ENCODE measurements at places on chromosomes 5 and 9.

DNA sequence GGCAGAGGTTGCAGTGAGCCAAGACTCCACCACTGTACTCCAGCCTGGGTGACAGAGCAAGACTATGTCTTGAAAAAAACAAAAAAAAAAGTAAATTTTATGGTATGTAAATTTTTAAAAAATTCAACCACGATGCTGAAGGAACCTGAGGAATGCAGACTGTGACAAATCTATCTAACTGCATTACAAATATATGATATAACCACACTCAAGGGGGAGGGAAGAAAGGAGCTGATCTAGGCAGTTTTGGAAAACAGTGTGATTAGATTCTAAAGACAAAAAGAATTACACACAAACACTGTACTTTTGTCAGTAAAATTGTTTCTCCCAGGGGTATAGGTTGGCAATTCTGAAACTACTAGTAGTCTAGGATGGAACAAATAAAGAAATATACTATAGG, 17.0 kb downstream of the LARS1 start:
- no peak for DNase-seq

GRCh38 chr9:77935974-77936373, 95.6 kb downstream of the GNAQ start:
- DNase-seq = no peak

- no peak for DNase-seq
Observed at GRCh38 chr5:24645483-24645882, 705 bp upstream of the CDH10 start.

GRCh38 chr9:27880635-27881034, 307.4 kb upstream of the C9orf72 start:
- DNase-seq = no peak

- no peak for DNase-seq
Observed at GRCh38 chr5:110687485-110687884, 39.0 kb downstream of the TMEM232 start.

DNA sequence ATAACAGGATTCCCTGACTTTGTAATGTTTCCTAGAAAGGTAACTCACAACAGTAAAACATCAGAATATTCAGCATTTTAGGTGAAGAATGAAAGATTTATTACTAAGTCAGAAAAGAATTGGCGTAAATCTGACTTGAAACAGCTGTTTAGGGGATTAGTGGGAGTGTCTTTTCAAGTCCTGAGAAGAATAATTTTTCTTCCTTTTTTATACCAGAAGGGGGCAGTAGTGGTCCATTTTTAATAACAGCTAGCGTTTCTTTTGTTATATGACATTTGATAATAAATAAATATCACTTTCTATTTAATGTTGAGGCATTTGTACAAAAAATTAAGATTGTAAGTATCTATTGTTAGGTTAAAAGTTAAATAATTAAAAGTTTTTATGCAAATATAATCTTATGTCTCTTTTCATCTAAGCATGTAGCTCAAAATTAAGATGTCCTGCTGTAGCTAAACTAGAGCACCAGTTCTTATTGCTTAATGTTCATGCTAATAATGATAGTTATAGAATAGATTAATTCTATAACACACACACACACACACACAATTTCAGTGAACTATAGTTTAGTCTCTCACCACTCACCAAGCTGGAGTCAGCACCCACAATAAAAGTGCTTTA, 258.7 kb upstream of the ARRDC3 start:
- DNase-seq = no peak

DNA sequence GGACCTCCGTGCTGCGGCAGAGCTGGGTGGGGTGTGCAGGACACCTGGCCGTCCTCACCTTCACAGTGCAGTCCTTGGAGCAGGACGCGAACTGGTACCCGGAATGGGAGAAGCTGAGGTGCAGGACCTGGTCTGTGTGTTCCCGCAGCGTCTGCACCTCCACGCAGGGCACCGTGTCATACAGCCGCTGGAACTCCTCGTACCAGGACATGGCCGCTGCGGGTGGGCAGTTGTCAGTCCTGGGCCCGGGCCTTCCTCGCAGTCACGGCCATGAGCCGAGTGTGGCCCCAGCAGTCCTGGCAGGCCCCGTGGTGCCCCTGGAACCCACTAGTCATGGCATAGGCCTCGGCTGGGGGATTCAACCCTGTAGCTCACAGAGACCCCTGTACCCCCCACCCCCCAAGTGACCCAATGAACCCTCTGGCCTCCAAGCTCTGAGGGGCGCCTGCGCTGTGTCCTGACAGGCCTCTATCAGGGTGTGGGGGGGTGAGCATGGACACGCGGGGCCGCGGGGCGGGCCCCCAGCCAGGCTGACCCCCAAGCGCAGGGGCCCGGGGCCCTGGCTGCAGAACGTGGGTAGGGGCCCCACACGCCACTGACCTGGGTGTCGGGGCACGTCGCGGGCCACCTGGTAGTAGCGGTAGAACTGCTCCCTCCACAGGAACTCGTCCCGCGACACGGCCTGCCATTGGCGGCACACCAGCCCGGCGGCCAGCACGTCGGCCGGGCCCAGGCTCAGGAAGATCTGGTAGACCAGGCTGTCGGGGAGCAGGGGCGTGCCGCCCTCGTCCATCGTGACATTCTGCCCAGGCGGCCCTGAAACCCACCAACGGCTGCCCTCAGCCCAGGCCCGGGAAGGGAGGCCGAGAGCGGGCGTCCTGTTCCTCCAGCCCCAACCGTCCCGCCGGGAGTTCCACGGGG, 987 bp downstream of the FBXW5 start:
- no peak for DNase-seq

DNA sequence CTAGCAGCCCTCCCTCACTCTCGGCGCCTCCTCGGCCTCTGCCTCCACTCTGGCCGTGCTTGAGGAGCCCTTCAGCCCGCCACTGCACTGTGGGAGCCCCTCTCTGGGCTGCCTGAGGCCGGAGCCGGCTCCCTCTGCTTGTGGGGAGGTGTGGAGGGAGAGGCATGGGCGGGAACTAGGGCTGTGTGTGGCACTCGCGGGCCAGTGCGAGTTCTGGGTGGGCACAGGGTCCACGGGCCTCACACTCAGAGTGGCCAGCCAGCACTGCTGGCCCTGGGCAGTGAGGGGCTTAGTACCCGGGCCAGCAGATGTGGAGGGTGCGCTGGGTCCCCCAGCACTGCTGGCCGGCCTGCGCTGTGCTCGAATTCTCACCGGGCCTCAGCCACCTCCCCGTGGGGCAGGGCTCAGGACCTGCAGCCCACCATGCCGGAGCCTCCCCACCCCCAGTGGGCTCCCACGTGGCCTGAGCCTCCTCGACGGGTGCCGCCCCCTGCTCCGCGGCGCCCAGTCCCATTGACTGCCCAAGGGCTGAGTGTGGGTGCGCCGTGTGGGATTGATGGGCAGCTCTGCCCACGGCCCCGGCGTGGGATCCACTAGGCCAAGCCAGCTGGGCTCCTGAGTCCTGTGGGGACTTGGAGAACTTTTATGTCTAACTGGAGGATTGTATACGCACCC, 30.4 kb upstream of the FCHO2 start:
- DNase-seq = no peak

All from DMS 273 treated with DMSO at 0.1 percent for 48 hours (cell line).